ENCODE measurements at places on chromosomes 5 and 9.

- DNase-seq: no peak
These were observed 34.1 kb upstream of the RAI14 start for GRCh38 chr5:34622098-34622400.

- no peak for DNase-seq
These were observed 156.9 kb downstream of the UNC13B start for GRCh38 chr9:35318741-35319140.

DNA sequence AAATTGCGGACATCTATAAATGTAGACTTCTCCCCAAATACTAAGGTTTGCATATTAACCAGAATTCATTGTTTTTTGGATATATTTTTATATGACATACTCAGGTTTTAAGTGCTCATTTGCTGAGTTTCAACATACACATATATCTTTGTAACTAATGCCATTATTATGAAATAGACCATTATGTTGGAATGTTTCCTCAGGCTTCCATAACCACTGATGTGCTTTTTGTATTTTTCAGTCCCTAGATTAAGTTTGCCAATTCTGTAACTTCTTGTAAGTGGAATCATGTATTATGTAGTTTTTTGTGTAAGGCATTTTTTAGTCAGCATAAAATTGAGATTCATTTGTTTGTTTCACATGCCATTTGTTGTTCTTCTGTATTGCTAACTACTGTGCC, 32.1 kb downstream of the HSPA4 start:
- no peak for DNase-seq

DNA sequence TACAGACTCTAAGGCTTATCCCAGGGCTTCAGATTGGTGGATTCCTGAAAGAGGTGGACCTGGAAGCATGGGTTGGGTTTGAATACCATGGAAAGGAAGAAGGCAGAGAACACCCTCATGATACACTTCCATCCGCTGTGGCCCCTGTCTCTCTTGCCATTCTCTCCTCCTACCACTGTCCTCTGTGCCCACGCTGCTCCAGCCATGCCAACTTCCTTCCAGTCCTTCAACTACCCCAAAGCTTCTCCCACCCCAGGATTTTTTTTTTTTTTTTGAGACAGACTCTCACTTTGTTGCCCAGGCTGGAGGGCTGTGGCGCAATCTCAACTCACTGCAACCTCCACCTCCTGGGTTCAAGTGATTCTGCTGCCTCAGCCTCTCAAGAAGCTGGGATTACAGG, 1.7 kb upstream of the SPARC start:
- no peak for DNase-seq

GRCh38 chr9:94680020-94680419, 40.7 kb upstream of the FBP1 start:
- DNase-seq: no peak

DNA sequence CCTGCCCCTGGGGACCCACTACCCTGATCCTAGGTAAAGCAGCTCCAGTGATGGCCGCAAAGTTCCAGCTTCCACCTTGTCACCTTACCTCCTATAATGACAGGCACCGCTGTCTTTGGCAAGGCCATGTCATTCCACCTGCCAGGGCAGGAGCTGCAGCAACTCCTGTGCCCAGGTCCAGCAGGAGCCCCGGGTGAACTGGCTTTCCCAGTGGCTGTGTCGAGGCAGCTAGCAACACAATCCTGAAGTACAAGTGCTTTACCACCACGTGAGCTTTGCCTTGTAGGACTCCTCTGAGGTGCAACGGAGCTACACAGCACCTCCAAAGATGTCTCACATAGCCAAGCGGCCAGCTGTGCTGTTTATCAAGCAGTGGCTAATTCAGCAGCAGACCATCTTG, 20.7 kb upstream of the MGAT1 start:
- DNase-seq: no peak

GRCh38 chr9:120710110-120710981, 3.9 kb downstream of the MEGF9 start:
- no peak for DNase-seq

GRCh38 chr9:70097187-70097586, 53.5 kb downstream of the MAMDC2 start:
- DNase-seq: no peak

GRCh38 chr9:85746309-85746708, 4.6 kb upstream of the AGTPBP1 start:
- no peak for DNase-seq

- DNase-seq: no peak
These were observed 247.1 kb downstream of the SLCO4C1 start for GRCh38 chr5:102048940-102049339.

GRCh38 chr9:87803623-87804345, 77.9 kb downstream of the CTSL start:
- DNase-seq: no peak

- no peak for DNase-seq
These were observed 25.4 kb downstream of the RAD23B start for GRCh38 chr9:107308461-107308860.

DNA sequence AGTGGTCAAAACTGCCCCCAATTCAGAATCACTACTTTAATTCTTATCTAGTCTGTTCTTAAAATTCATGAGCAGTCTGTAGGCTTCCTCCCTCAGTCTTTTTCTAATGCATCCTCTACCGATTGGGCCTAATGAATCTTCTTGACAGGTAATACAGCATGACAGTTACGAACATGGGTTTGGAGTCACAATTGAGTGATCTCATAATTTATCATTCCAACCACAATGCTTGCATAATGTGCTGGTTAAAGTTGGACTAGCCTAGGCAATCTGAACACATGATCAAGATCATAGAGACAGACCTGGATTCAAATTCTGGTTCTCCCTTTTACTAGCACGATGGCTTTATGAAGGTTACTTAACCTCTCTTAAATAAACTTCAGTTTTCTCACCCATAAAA, 33.1 kb upstream of the SETD9 start:
- no peak for DNase-seq

- DNase-seq: no peak
These were observed 31.4 kb downstream of the ACTBL2 start for GRCh38 chr5:57450991-57451876.

GRCh38 chr9:85727500-85727899, 14.3 kb downstream of the AGTPBP1 start:
- DNase-seq: no peak

DNA sequence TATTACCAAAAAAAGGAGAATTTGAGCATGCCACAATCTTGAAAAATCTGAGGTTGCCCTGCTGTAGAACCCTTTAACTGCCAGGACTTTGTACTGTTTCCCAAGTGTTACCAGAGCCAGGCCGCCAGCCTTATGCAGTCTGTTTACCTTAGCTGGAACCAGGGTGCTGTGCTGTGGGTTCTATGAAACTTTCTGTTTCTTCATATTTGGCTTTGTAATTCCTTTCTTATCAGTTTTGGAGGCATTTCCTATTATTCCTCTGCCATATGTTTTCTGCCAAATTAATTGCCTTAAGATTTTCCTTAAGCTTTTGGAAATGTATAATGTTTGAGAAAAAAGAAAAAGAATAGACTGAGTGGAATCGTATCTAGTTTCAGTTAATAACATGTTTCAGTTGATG, 2.1 kb downstream of the S1PR3 start:
- no peak for DNase-seq

- no peak for DNase-seq
These were observed 20.0 kb upstream of the SPATA31E1 start for GRCh38 chr9:87862536-87863268.

DNA sequence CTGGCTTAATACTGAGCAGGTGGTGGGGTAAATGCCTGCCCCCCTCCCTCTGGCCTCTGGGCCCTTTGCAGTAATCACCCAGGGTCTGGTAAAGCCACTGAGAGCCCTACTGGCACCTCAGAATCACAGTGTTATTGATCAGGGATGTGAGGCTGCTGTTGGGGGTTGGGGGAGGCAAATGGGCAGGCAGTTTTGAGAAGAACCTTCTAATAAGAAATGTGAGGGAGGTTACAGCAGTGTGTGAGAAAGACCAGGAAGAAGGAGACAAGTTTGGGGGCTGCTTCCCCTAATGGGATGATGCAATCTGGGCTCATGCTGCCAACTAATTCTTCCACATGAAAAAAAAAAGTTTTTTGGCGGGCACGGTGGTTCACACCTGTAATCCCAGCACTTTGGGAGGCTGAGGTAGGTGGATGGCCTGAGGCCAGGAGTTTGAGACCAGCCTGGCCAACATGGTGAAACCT, 3.1 kb upstream of the B4GALT7 start:
- DNase-seq: no peak

DNA sequence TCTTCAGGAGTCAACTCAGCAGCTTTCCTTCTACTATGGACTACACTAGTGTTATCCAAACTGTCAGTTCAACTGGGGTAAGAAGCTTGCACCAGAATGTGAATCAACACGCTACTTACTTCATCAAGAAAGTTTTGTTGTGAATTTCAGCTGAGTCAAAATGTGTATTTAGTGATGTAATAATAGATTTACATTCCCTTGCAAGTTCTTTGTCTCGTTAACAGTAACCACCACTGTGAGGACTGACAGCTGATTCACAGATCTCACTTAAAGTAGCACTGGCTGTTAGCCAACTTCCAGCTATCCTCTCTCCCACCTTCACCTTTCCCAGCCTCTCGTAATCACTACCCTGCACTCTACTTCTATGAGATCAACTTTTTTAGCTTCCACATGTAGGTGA, 445.3 kb downstream of the NTRK2 start:
- no peak for DNase-seq

DNA sequence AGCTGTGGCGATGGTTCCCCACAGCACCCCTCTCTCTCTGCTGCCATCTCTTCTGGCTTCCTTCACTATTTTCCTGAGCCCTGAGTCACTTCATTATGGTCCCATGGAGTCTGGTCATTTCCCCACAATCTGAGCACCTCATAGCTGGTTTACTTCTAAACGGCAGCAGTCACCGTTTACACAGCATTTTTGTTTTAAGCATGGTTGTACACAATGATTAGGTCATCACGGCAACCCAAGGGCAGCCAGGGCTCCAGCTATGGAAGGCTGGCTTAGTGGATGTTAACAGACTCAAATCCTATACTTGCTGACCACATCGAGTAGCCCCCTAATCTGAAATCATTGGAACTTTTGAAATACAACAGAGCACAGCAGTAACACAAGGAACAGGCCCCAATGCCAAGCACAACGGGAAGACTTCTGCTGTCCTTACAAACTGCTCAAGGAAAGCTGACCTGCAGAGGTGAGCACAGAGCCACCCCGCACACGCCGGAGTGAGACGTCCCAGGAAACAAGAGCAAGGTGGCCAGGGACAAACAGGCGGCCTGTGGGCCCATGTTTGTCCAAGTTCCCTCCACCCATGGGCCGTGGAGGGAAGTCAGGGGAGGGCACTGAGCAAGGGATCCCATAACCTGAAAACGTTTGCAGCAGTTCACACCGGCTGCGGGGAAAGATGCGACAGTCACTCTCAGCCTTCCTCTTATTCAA, 22.9 kb downstream of the CAMSAP1 start:
- no peak for DNase-seq

GRCh38 chr5:149143470-149143869, 2.2 kb downstream of the ABLIM3 start:
- no peak for DNase-seq

- no peak for DNase-seq
These were observed 19.5 kb downstream of the MTREX start for GRCh38 chr5:55327281-55327680.

GRCh38 chr5:144335561-144335960, 164.9 kb downstream of the KCTD16 start:
- no peak for DNase-seq

- peak; percentile 30 for DNase-seq
These were observed 63.9 kb downstream of the C9orf152 start for GRCh38 chr9:110143950-110144545.

- no peak for DNase-seq
These were observed 49.7 kb downstream of the BASP1 start for GRCh38 chr5:17267106-17267505.

DNA sequence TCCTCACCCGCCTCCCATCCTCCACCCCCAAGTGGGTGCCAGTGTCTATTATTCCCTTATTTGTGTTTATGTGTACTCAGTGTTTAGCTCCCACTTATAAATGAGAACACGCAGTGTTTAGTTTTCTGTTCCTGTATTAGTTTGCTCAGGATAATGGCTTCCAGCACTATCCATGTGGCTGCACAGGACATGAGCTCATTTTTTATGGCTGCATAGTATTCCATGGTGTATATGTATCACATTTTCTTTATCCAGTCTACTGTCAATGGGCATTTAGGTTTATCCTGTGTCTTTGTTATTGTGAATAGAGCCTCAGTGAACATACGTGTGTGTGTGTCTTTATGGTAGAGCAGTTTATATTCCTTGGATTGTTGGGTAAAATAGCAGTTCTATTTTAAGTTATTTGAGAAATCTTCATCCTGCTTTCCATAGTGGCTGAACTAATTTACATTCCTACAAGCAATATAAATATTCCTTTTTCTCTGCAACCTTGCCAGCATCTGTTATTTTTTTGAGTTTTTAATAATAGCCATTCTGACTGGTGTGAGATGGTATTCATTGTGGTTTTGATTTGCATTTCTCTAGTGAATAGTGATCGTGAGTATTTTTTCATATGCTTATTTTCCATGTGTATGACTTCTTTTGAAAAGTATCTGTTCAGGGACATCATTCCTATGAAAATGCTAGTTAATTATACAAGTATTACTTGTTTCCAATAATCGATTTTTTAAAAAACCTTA, 164.0 kb upstream of the CCDC152 start:
- DNase-seq: no peak

- DNase-seq: no peak
These were observed 36.9 kb upstream of the TCERG1 start for GRCh38 chr5:146410272-146410671.

DNA sequence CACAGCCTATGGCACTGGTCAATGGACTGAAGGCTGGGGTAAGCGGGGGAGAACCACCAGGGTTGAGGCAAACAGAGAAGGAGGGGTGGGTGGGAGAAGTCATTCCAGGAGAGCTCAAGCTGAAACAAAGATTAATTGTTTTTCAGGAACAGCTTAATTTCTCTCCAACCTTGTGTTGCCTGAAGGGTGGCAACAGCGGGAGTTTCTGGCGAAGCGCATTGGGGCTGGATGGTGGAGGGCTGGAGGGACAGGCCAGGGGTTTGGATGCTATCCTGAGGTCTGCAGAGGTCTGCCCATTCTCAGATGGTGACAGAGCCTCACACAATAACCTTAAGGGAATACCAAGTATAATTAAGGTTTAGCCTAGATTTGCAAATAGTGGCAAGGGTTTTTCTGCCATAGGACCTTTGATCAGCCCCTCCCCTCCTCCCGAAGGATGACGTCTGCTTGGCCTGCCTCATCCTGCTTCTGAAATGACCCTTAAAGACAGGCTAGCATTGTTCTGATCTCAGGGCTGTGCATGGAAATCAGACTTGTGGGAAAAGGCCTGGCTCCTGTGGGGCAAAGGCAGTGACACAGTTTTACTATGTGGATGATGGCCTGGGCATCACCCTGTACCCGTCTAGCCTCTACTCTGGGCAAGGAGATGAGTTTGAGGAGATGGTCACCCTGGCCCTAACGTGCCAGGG, 32.7 kb downstream of the PSD2 start:
- no peak for DNase-seq

DNA sequence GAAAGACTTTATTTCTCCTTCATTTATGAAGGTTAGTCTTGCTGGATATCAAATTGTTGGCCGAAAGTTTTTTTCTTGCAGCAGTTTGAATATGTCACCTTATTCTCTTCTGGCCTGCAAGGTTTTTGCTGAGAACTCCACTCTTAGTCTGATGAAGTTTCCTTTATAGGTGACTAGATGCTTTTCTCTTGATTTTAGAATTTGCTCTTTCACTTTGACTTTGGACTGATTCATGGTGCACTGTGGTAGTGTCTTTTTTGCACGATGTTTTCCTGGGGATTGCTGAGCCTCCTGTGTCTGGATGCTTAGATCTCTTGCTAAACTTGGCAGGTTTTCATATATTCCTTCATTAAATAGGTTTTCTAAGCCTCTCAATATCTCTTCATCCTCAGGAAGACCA, 12.4 kb downstream of the AHRR start:
- no peak for DNase-seq

Data from activated T-cell treated with anti-CD3 and anti-CD28 coated beads, Interleukin-2, amount 50 U/mL, for 72 hours (primary cell).